Tibial nerve (tissue), 4 donors: ENCODE measurements at places on chromosomes 5 and 9. TPM values are rescaled to one million over a fixed set of nuclear protein-coding genes. Genes with fewer than 3 reads are reported as not detected.
A peak's percentile ranks its signal among the peaks of the same experiment; 100 is the strongest.

The CCDC171 gene
- 4.7 TPM for total RNA-seq

The SLC45A2 gene
- total RNA-seq: not detected

The OR1N2 gene
- not detected for total RNA-seq

The PHF24 gene
- 1.2 TPM for total RNA-seq

The DMRT2 gene
- total RNA-seq: 3.1 TPM

The TMEM267 gene
- total RNA-seq: 6.9 TPM

The CHSY3 gene
- total RNA-seq: 3.6 TPM

The EIF4E1B gene
- not detected for total RNA-seq

The TMEM245 gene
- 87.3 TPM for total RNA-seq

The OR1J2 gene
- total RNA-seq: not detected

The CSF2 gene
- total RNA-seq: not detected

The MCC gene
- 87.9 TPM for total RNA-seq

DNA sequence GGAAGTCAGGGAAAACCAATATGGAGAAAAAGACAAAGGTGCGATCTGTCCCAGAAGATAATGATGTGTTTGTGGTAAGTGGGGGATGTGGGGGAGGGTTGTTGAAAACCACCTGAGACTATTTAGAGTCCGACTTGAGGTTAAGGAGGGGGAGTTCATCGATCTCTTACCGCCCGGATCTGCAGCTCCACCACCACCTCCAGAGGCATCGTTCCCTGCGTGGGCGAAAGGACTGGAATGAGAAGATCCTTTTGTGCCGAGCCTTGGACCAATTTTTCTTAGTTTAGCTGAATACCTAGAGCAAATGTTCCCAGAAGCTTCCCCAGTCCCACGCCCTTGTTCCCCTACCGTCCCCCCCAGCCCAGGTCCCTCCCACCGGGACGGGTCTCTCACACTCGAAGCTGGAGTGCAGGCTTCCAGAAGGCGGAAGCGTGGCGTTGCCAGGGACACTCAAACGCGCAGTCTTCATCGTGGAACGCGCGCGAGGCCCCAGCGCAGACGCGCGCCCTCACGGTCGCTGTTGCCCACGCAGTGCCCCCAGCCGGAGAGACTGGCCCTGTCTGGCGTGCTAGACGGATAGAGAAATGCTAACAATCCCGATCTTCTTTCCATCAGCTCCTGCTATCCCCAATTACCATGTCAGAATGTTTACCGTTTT lies at the start of gene SPATA6L:
SPATA6L (minus strand) TSS at position 439 of the 658 bp plus-strand sequence; CDS start at position 209, 230 bp downstream.
- H3K4me3 ChIP-seq: peak within 1 kb of the TSS; percentile 48
- H3K27ac ChIP-seq: peak within 1 kb of the TSS; percentile 41
- peak; percentile 34 for DNase-seq

DNA sequence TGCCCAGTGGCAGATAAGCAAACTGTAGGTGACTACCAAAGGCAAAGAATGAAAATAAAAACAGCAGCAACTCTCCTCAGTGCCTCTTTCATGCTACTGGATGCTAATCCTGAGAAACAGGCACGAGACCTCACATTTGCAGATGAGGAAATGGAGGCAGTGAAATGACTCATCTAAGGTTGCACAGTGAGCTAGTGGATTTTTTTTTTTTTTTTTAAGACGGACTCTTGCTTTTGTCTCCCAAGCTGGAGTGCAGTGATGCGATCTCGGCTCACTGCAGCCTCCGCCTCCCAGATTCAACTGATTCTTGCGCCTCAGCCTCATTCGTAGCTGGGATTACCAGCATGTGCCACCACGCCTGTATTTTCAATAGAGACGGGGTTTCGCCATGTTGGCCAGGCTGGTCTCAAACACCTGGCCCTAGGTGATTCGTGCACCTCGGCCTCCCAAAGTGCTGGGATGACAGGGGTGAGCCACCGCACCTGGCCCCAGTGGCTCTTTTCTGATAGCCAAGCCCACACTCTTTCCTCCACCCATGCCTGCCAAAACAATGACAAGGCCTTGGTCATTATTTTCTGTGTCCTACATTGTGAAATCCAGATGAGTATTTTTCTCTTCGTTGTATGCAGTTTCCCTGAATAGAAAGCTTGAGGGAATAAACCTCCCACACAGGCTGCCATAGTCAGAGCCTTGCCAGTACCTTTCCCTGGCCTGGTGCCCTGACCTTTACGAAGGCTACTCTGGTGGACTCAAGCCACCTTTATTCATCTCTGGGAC lies 19.2 kb downstream of the DOCK2 start:
- H3K27ac ChIP-seq: no peak overlapping the region
- DNase-seq: no peak
- no peaks in the 10 kb centered on the region for H3K36me3 ChIP-seq
- H3K4me1 ChIP-seq: no peaks in the 10 kb centered on the region
- H3K27me3 ChIP-seq: no peaks in the 10 kb centered on the region
- no peak overlapping the region for H3K4me3 ChIP-seq

DNA sequence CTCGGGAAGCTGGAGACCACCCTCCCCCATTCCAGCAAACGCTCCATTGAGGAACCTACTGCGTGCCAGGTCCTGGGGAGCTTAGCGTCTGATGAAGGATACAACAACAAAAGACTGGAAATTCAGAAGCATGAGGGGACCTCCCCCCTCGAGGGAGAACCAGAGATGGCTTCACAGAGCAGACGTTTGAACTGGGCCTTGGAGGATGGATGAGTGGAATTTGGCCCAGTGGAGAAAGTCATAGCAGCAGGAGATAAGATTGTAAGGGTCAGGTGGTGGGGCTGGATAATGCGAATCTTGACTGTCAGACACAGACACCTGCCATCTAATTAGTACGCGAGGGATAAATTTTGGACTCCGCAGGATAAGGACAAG lies 1.2 kb upstream of the SLC25A51 start:
- H3K4me1 ChIP-seq: peaks cover 12% of the 10 kb centered on the region
- H3K27ac ChIP-seq: peak overlapping the region; percentile 81
- no peak for DNase-seq
- H3K36me3 ChIP-seq: no peaks in the 10 kb centered on the region
- H3K4me3 ChIP-seq: peak overlapping the region; percentile 74

GRCh38 chr9:27586304-27586703 lies 13.0 kb upstream of the C9orf72 start:
- no peak for DNase-seq
- H3K4me3 ChIP-seq: no peak overlapping the region
- H3K4me1 ChIP-seq: no peaks in the 10 kb centered on the region
- H3K27me3 ChIP-seq: no peaks in the 10 kb centered on the region
- H3K36me3 ChIP-seq: no peaks in the 10 kb centered on the region
- H3K27ac ChIP-seq: no peak overlapping the region

GRCh38 chr9:14326264-14326826 lies 12.4 kb upstream of the NFIB start:
- H3K36me3 ChIP-seq: no peaks in the 10 kb centered on the region
- no peaks in the 10 kb centered on the region for H3K27me3 ChIP-seq
- H3K4me1 ChIP-seq: peaks cover 23% of the 10 kb centered on the region
- no peak for DNase-seq

DNA sequence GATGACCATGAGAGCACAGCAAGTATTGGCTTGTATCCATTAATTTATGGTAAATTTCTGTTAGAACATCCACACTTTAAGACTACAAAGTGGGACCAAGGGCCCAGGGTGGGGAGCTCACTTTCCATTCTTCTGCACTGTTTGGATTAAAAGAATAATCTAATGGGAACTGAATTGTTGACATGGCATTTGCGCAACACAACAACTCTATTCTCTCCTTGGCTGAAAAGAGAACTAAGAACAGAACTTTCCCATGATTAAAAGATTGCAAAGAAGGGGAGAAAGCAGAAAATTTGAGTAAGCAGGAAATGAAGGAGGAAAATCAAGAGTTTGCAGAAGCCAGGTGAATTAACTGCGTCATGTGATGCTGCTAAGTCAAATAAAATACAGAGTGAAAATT lies 143.4 kb downstream of the HINT1 start:
- no peak overlapping the region for H3K4me3 ChIP-seq
- H3K36me3 ChIP-seq: no peaks in the 10 kb centered on the region
- no peaks in the 10 kb centered on the region for H3K4me1 ChIP-seq
- no peak for DNase-seq
- no peaks in the 10 kb centered on the region for H3K27me3 ChIP-seq
- H3K27ac ChIP-seq: no peak overlapping the region

- no peak for DNase-seq
- no peaks in the 10 kb centered on the region for H3K36me3 ChIP-seq
- no peak overlapping the region for H3K27ac ChIP-seq
- H3K27me3 ChIP-seq: peaks cover 23% of the 10 kb centered on the region
- H3K4me3 ChIP-seq: no peak overlapping the region
- H3K4me1 ChIP-seq: no peaks in the 10 kb centered on the region
Measured at GRCh38 chr5:175547842-175548241, 69.5 kb downstream of the SFXN1 start.

DNA sequence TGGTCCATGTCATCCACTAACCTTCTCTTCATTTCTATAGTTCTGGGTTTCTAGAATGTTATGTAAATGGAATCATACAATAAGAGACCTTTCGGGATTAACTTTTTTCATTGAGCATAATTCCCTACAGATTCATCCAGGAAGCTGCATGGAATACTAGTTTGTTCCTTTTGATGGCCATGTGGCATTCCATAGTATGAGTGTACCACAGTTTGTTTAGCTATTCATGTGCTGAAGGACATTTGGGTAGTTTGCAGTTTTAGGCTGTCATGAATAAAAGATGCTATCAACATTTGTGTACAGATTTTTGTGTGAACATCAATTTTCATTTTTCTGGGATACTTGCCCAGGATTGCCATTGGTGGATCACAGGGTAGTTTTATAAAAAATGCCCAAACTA lies 6.8 kb upstream of the SPTLC1 start:
- no peak for DNase-seq
- H3K4me1 ChIP-seq: no peaks in the 10 kb centered on the region
- H3K27me3 ChIP-seq: no peaks in the 10 kb centered on the region
- H3K36me3 ChIP-seq: no peaks in the 10 kb centered on the region

GRCh38 chr5:156400231-156400986 lies 73.4 kb downstream of the SGCD start:
- H3K4me3 ChIP-seq: no peak overlapping the region

GRCh38 chr9:77705636-77706035 lies 57.5 kb upstream of the GNA14 start:
- H3K27me3 ChIP-seq: no peaks in the 10 kb centered on the region
- no peaks in the 10 kb centered on the region for H3K36me3 ChIP-seq
- no peak for DNase-seq
- no peak overlapping the region for H3K27ac ChIP-seq
- H3K4me1 ChIP-seq: no peaks in the 10 kb centered on the region

DNA sequence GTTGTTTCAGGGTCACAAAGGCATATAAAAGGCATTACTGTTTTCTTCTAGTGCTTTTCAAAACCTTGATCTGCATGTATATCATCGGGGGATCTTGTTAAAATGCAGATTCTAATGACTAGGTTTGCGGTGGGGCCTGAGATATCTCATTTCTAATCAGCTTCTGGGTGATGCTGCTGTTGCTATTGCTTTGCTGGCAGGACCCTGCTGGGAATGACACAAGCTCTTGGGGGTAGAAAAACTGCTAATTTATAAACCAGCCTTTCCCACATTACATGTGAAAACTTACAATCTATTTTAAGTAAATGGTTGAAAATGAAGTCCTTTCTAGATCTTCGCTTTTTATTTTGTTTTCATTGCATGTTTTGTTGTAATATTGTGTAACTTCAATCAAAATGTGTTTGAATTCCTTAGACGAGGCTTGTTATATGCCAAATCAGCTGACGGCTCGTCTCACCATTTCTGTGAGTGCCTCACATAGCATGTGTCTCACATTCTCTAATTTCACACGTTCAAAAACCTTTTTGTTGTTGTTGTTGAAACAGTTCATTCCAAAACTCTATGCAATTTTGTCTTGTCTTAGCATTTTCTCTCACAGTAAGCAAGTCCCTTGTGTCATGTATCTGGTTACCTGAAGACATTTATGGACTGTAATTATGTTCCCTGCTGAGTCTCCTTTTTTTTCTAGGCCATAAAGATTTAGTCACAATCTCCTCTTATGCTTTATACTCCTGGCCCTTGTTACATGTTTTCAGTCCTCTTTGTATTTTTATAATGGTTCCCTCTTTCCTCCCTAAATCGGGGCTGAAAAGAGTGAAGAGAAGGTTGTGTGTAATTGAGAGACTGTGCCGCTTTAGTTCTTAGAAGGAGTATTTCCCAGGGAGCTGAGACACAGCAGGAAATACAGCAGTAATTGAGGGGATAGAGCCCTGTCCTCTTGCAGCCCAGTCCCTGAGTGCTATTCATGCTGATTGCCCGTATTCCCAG lies 521.0 kb upstream of the SEMA6A start:
- no peak overlapping the region for H3K27ac ChIP-seq
- no peaks in the 10 kb centered on the region for H3K27me3 ChIP-seq
- no peak for DNase-seq

DNA sequence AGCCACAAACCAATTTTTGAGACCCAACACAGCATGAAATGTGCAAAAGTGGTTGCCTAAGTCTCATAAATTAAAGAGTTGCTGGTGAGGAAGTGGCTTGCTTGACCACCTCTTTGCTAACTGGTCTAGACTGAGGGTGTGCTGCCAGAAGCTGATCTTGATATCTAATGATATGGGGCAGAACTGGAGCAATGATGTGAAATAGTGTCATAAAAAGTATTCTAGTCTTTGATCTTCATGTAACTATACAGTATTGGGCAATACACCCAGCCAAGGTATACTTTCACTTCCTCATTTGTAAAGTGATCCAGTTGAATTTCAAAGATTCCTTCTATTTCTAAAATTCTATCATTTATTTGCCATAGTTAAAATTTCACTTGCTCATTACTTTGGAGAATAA lies 5.9 kb upstream of the YTHDC2 start:
- no peaks in the 10 kb centered on the region for H3K4me1 ChIP-seq
- H3K36me3 ChIP-seq: no peaks in the 10 kb centered on the region
- no peak overlapping the region for H3K27ac ChIP-seq

GRCh38 chr5:178318893-178319292 lies 86.3 kb upstream of the PHYKPL start:
- no peak overlapping the region for H3K27ac ChIP-seq
- DNase-seq: no peak
- no peak overlapping the region for H3K4me3 ChIP-seq

GRCh38 chr5:1378096-1378495 lies 33.2 kb upstream of the CLPTM1L start:
- H3K27me3 ChIP-seq: no peaks in the 10 kb centered on the region
- H3K36me3 ChIP-seq: no peaks in the 10 kb centered on the region
- no peak for DNase-seq
- H3K4me3 ChIP-seq: no peak overlapping the region

- peak overlapping the region; percentile 61 for H3K27ac ChIP-seq
- DNase-seq: no peak
- no peak overlapping the region for H3K4me3 ChIP-seq
- H3K27me3 ChIP-seq: no peaks in the 10 kb centered on the region
- no peaks in the 10 kb centered on the region for H3K4me1 ChIP-seq
Measured at GRCh38 chr9:88706193-88707113, 171.5 kb downstream of the NXNL2 start.

GRCh38 chr9:135910757-135911156 lies 3.4 kb upstream of the CAMSAP1 start:
- no peak overlapping the region for H3K4me3 ChIP-seq
- peaks cover 6% of the 10 kb centered on the region for H3K36me3 ChIP-seq
- no peak for DNase-seq
- no peaks in the 10 kb centered on the region for H3K4me1 ChIP-seq
- no peak overlapping the region for H3K27ac ChIP-seq

GRCh38 chr9:106419829-106420228 lies 443.1 kb upstream of the ZNF462 start:
- no peaks in the 10 kb centered on the region for H3K4me1 ChIP-seq
- no peak overlapping the region for H3K4me3 ChIP-seq

GRCh38 chr5:57900381-57900944 lies 417.9 kb upstream of the ACTBL2 start:
- no peak overlapping the region for H3K27ac ChIP-seq
- H3K4me3 ChIP-seq: no peak overlapping the region
- no peaks in the 10 kb centered on the region for H3K4me1 ChIP-seq
- H3K27me3 ChIP-seq: no peaks in the 10 kb centered on the region
- no peak for DNase-seq
